ENCODE measurements at places on chromosomes 16 and 17.

GRCh38 chr16:54616610-54617009 is 314.1 kb upstream of the IRX5 start:
- DNase-seq, result no peak

DNA sequence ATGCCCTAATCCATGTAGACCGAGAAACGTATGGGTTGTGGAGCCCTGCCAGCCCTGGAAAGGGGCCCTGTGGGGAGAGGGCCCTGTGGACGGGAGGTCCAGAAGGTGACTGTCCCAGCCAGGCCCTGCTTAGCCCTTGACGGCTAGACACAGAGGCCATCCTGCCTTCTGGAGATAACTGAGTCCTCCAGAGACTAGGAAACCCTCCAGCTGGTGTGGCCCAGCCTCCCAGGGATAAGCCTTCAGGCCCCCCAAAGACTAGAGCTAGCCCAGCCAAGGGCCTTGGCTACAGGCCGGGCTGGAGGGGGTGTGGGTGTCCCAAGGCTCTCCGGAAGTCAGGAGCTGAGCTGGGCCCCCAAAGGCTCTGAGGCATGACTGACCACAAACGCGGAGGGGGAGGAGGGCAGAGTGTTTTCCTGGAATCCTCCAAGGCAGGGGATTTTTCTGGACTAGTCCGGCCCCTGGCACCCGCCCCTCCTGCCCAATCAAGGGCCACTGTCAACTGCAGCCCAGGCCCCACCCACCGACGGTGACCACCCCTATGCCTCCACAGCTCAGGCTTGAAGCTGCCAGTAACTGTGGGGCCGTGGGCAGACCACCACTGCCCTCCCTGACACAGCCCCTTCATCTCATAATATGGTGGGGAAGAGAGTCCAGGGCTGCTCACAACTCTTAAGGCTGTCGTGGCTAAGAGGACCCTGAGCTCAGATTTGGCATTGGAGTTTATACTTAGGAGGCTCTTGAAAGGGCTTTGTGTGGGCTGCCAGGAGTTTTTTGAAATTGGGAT is 885 bp upstream of the VASN start:
- no peak for DNase-seq

- peak; percentile 27 for DNase-seq
These were observed 2.7 kb downstream of the HOXB2 start for GRCh38 chr17:48542114-48542656.

DNA sequence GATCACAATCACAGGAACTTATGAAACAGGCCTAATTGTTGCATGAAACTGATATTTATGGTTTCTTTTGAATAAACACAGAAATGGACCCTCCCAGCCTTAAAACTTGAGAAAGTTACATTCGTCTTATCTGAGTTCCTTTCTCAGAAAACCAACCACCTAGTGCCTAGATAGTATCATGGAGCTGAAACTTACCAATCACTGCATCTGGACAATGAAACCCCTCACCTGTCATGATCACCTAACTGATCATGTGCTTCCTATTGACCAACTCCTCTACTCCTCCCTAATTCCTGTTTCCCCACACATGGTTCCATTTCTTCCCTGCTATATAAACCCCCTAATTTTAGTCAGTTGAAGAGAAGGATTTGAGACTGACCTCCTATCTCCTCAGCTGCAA is 216.1 kb downstream of the SLC39A11 start:
- DNase-seq, result no peak

DNA sequence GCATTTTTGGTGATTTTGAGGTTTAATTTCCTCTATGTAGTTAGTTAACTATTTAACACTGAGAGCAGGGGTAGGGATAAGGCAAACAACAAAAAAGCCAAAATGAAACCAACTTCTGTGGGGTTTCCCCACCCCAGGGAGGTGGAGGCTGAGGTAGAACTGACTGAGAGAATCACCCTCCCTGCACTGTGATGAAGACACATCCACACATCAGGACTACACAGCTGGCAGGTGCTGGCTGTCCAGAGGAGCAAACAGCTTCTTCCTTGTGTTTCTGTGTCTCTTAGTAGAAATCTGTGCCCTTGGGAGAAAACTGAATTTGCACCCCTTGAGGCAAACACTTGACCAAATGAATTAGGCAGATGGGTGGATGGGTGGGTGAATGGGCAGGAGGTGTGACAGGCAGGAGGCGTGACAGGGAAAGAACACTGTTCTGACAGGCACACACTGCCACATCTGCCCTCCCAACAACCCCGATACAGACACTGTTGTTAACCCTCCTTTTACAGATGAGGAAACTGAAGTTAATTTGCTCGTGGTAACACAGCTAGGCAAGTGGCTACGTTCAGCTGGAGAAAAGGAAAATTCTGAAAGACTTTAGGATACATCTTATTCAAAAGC is 62.9 kb upstream of the AMZ2 start:
- DNase-seq, result peak; percentile 68

Data from stimulated activated CD4-positive, alpha-beta T cell treated with anti-CD3 and anti-CD28 coated beads, Interleukin-4, amount 100 ng/mL, for 4 hours (primary cell).